Activated CD4-positive, alpha-beta T cell treated with anti-CD3 and anti-CD28 coated beads, Interleukin-2, amount 50 U/mL, for 48 hours (primary cell): ENCODE measurements at places on chromosomes 3 and 15.

DNA sequence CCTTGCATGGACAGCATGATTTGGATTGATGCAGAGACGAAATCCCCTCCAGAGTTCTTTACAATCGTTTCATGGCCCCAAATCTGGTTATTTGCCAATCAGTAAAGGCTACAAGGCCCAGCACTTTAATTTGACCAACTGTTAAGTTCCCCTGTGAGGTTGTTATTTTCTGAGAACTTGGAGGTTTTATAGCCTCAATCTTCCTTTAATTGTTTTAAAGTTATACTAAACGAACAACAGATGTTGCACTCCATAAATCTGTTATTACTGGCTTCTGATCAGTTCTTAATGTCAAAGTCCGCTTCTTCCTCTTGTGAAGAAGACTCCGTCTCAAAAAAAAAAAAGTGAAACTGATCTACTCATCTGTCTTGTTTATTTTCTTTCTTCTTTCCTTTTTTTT lies 30.8 kb downstream of the LARP6 start:
- no peak for DNase-seq

DNA sequence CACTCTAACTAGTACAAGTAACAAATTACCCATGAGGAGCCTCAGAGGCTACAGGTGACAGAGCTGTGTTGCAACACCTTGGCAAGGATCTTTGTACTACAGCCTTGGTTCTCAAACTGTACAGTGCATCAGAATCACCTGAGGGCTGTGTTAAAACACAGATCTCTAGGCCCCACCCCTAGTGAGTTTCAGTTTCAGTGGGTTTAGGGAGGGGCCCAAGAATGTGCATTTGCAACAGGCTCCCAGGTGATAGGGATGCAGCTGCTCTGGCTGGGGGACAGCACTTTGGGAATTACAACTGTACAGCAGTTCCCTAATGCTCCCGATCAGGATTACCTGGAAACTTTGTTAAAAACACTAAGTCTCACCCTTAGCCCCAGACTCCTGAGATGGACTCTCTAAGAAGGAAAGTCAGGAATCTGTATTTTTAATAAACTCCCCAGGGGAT lies 66.1 kb upstream of the NR2F2 start:
- DNase-seq: no peak

GRCh38 chr15:66515901-66516322 lies 10.8 kb downstream of the ZWILCH start:
- no peak for DNase-seq

DNA sequence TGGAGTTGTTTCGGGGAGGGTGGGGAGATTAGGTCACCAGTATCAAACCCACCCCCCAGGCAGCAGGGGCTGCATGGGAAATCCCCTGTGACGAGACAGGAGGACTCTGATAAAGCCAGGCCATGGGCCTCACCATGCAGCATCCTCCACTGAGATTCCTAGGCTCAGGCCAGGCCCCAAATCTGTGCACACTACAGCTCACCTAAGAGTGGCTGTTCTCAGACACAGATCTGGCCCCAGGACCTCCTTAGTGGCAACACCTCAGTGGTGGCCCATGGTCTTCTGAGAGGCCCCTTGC lies 29.0 kb downstream of the PXYLP1 start:
- no peak for DNase-seq

- DNase-seq: no peak
These were observed 33.3 kb downstream of the MAPK6 start for GRCh38 chr15:52052066-52052935.
